Right renal cortex interstitium (tissue), 3 donors: ENCODE measurements at places on chromosomes 4 and X.

- no peak for DNase-seq
Observed at GRCh38 chrX:8731559-8732395, at the start of gene ANOS1. Gene ANOS1 (minus strand): TSS chrX:8732137. CDS start chrX:8732036, 101 bp downstream.

- no peak for DNase-seq
Observed at GRCh38 chr4:141306331-141306730, 85.6 kb downstream of the ZNF330 start.

GRCh38 chr4:3047464-3048286 is 26.7 kb downstream of the HTT-AS start:
- no peak for DNase-seq

- no peak for DNase-seq
Observed at GRCh38 chrX:15207384-15207783, 62.5 kb downstream of the ASB9 start.

GRCh38 chr4:139903845-139904244 is 238.2 kb downstream of the MGST2 start:
- DNase-seq, result no peak

DNA sequence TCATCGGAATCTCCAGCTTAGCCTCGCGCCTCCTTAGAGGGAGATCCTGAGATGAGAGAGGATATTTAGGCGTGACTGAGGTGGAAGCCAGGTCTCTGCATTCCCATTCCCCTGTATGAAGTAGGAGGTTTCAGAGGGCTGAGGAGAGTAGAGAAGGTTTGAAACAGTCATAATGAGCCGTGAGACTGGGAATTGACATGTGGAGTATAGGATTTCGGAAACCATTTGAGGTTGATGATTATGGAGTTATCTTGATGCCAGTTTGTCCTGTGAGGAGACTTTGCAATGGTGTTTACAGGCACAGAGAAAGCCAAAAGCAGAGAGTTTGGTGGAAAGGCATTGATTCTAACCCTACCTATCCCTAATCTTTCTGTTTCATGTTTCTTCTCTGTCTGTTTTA is 2.0 kb downstream of the CHST7 start:
- no peak for DNase-seq

- no peak for DNase-seq
Observed at GRCh38 chr4:5722328-5722727, 11.3 kb downstream of the EVC start.

DNA sequence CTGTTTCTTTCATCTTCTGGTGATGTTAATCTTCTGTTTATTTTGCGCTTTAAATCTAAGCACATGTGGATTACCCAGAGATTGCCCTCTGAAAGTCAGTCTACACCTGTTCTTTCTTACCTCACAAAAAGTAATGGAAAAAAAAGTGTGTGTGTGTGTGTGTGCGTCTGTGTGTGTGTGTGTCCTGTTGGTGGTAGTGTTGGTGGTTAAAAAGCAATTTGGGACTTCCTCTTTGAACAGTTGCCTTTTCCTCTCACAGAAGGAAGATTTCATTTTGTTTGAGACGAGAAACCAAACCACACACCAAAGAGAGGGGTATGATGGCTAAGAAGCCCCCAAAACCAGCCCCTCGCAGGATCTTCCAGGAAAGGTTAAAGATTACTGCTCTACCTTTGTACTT is at the start of gene STAP1:
Gene STAP1, plus strand, starts transcription at position 235 of the 400 bp plus-strand sequence. Its CDS starts 83 bp downstream, at position 318.
- no peak for DNase-seq

DNA sequence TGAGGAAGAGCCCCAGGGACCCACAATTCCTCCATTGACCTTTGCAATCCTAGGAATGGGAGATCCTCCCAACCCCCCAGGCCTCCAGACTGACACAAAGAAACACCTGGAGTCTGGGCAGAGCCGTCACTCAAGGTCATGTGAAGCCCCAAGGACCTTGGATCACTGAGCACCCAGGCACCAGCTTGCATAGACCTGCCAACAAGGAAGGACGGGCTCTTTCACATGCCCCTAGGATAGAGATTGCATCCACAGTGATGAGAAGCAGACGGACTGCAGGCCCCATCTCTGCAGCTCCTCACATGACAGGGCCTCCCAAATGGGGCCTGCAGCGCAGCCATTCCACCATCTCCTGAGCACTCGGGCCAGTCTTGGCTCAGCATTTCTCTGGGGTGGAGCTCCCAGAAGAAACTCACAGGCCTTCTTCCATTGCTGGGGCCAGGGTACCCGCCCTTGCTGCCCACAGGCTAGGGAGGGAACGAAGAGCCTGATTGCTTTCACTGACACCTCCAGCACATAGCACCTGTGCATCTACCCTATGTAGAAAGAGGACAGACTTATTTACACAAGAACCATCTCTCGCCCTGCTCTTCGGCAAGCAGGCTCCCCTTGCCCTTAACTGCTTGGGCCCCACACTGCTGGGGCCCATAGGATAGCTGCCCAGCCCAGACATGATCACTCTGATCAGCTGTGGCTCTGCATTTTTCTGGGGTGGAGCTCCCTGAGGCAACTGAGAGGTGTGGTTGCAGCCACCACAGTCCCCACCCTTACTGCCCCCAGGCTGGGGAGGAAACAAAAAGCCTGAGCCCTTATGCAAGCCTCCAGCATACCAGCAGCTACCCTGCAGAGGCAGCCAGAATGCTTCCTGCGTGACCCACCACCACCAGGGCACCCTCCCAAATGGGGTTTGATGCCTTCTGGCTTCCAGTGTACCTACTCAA is 185.7 kb upstream of the ZCCHC13 start:
- no peak for DNase-seq

DNA sequence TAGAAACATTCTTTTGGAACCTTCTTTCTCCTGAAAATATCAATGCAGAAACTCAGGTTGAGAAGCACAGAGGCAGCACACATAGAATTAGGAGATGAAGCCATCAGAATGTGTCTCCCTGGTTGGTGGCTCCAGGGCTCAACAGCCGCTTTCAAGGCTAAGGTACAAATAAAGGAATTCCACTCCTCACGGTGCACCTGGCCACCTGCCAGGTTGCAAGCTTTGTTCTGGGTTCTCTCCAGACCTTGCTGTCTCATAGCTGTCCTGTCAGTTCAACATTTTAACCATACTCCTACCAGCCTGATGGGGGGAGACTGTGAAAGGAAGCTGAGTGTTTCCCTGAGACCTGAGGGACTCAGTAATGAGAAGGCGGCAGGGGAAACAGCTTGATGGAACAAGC is 96.3 kb upstream of the HPF1 start:
- no peak for DNase-seq

DNA sequence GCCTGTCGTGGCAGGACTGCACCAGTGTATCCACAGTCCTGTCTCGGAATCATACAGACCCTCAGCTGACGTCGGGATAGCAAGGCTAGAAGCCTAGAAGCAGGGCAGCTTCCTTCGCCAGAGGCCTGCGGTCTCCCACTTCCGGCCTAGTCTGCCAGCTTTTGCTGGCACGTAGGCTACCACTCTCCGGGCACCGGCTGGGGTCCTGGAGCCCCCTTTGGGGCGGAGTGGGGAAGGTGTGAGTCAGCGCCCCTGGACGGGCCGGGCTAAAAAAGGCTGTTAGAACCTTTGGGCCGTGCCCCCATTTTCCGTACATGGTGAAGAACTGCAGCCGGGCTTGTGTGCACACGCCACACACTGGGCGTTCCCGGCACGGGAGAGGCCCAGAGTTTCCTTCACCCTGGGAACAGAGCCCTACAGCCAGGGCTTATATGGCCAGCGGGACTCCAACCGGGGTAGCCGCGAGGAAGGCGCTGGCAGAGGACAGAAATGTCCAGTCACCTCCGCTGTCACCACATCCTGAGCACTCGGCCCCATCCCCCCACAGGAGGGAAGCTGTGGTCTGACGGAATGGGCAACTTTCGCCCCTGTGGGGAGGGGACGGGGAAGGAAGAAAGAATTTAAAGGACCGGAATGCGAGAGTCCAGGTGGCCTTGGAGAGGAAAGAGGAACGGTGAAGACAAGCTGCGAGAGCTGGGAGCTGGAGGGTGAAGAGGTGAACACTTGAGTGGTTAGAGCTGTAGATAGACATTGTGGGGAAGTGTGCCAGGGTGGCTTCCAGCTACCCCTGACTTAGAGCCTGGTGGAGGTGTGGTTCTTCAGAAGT is 4.6 kb downstream of the MAGIX start:
- no peak for DNase-seq

- DNase-seq, result peak; percentile 2
Observed at GRCh38 chrX:111445485-111445884, 33.5 kb upstream of the DCX start.

DNA sequence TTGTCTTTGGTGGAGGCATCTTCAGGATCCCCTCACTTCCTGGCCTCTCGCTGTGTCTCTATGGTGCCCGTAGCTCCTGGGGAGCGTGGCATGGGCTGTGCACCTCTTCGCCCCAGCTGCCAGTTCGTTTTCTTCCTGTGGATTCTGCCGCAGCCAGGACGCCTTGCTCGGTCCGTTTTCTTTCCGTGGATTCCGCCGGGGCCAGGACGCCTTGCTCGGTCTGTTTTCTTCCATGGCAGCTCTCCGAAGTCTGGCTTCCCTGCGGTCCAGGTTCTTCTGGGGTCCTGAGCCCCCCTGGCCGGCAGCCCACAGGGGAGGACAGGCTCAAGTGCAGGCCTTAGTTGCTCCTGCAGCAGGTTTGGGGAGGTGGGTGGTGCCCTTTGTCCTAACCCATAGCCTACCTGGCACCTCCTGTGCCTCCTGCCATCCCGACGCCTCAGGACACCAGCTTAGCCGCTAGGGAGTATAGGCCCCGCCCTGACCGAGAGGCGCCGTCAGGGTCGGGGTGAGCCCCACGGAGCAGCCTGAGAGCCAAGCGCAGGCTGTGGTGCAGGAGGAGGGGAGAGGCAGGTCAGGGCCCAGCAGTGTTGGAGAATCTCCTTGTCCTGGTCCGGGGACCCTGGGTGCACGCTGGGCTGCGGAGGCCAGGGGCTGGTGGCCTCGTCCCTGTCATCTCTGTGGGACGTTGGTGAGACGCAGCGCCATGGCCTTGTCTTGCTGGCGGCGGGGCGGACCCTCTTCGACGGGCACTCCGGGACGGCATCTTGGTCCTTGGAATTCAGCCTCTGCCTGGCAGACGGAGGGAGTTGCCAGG is 27.1 kb downstream of the UVSSA start:
- no peak for DNase-seq

GRCh38 chr4:81196126-81196650 is 18.8 kb downstream of the PRKG2 start:
- no peak for DNase-seq

GRCh38 chr4:42357325-42357724 is 40.0 kb upstream of the SHISA3 start:
- DNase-seq, result no peak

DNA sequence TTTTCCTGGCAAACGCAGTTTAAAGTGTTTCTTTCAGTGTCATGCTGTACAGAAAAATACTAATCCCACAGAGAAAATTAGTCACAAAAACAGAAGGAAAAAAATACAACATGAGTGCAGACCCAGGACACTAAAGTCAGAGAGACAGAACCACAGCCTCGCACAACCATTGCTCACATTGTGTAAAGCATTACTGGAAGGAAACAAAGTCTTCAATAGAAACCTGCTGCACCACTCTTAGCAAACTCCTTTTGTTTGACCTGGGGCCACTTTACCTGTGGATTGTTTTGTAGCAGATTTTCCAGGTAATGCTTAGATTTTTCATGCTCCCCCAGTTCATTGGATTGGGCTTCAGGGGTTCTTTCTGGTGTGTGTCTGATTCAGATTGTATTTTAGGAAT is 131.8 kb upstream of the TMLHE start:
- no peak for DNase-seq

GRCh38 chr4:188714907-188715306 is 575.7 kb downstream of the TRIML1 start:
- DNase-seq, result no peak

GRCh38 chr4:137993232-137993631 is 248.9 kb downstream of the SLC7A11 start:
- DNase-seq, result no peak

GRCh38 chrX:101397779-101398178 is 7.0 kb downstream of the RPL36A start:
- DNase-seq, result no peak

DNA sequence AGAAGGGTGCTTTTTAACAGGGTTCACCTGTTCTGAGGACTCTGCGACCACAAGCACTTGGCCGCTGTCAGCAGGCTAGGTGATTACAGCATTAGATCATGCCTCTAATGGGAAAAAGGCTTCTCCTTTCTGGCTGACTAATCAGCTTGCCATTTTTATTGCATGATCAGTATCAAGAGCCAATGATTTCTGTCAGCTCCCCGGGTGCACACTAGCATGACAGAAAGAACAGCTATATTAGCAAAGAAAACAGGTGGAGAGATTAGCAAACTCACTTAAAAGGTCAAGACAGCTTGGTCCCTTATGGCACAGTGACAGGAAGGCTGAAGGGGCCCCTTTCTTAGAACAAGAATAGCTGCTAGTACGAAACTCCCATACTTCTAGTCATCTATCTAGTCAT is 170.0 kb downstream of the SMIM20 start:
- no peak for DNase-seq

DNA sequence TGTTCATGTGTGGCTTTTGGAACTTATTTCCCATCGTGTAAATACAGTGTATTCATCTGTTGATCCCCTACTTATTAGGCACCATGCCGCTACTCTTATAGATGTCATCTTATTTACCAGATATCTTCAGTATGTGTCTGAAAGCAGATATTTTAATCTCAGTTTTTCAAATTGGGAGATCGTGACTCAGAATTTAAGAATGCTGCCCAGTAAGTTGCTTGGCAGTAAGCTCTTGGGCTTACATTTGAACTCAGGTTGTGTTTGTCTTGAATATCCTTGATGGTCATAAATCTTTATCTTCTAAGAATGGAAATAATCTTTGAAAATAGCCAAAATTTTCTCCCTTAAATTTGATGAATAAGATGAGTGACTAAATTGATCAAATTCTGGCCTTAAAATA is 45.9 kb upstream of the RPA4 start:
- DNase-seq, result no peak

- DNase-seq, result no peak
Observed at GRCh38 chr4:69823481-69824186, 36.3 kb downstream of the SULT1E1 start.

DNA sequence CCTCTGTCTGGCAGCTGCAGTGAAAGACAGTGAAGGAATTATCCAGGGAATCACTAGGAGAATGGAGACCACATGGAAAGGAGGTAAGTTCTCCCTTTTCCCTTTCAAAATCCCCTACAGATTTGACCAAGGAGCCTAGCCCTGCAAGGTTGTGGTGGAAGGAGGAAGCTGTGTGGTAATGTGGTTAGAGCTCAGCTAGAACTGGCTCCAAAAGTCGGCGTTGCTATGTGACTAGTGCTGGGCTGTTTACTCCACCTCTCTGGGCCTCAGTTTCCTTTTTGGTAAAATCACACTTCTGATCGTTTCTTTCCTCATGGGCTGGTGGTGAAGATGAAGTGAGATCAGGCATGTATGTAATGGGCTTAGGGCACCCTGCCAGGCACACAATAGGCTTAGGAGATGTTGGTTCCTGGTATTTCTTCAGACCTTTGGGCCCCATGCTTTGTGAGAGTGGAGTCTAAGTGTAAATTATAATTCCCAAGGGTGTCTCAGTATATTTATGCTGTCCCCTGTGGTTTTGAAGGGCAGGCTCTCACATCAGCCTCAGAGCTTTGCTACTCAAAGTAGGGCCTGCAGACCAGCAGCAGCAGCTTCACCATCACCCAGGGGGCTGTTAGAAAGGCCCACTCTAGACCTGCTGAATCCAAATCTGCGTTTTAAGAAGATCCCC is 183.7 kb upstream of the BCOR start:
- DNase-seq, result no peak

- DNase-seq, result no peak
Observed at GRCh38 chr4:166481739-166482138, 608.7 kb downstream of the TLL1 start.
